ENCODE measurements at places on chromosomes 12 and 14.

DNA sequence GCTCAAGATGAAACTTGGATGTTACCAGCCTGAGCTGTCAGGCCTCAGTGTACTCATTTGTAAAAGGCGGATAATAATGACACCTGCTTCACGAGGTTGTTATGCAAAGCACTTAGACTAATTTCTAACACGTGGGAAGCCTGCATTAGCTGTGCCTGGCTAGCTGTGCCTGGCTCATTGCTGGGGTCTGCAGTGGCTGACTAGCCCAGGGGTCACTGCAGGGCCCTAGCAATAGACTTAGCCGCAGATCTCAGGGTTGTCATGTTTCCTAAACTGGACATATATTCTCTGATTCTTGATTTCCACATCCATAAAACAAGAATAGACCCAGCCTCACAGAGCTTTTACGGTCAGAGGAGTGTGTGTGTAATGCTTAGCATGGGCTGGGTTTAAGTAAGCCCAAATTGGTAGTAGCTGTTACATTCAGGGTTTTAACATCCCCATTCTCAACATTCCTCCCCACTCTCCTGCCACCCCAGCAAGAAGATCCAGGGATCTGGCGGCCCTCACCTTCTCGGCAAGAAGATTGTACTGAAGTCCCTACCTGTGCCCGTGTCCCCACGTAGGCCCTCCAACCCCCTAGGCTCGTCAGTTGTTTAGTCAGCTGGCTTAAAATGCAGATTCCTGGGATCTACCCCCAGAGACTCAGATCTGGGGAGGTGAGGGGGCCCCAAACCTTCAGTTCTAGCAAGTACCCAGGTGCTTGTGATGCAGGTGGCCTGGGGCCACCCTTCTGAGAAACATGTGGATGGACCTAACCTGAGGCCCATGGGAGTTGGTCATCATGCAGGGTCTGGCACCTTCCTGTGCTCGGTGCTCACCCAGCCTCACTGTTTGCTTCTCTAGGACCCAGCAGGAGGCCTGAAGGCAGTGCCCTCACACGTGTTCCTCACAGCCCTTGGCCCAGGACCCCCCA is 8.6 kb downstream of the NR4A1 start:
- DNase-seq: no peak

- DNase-seq: no peak
Measured at GRCh38 chr14:37583358-37584210, 11.5 kb downstream of the FOXA1 start.

- DNase-seq: no peak
Measured at GRCh38 chr14:94029265-94029664, 3.1 kb downstream of the OTUB2 start.

- peak; percentile 10 for DNase-seq
Measured at GRCh38 chr14:78399316-78399889, 229.2 kb downstream of the NRXN3 start.

GRCh38 chr12:121796855-121797751 is 3.6 kb upstream of the RHOF start:
- DNase-seq: peak; percentile 87

GRCh38 chr12:43345023-43345422 is 207.0 kb downstream of the ADAMTS20 start:
- no peak for DNase-seq

- no peak for DNase-seq
Measured at GRCh38 chr14:91272341-91273272, 28.1 kb upstream of the GPR68 start.

DNA sequence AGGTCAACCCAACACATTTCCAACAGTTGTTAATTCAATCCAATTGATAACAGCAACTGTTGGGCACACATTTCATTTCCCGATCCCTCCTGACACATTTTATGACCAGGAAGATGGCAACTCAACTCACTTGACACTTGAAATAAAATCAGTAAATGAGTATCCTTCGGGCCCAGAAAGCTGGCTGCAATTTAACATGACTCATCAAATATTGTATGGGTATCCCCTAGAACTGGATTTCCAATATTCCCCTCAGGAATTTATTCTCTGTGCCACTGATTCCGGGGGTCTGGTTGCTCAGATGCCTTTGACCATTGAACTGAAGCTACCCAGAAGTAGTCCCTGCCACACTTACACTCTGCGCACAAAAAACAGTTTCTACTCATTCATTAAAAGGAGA is 42.1 kb downstream of the INTS13 start:
- DNase-seq: peak; percentile 16

DNA sequence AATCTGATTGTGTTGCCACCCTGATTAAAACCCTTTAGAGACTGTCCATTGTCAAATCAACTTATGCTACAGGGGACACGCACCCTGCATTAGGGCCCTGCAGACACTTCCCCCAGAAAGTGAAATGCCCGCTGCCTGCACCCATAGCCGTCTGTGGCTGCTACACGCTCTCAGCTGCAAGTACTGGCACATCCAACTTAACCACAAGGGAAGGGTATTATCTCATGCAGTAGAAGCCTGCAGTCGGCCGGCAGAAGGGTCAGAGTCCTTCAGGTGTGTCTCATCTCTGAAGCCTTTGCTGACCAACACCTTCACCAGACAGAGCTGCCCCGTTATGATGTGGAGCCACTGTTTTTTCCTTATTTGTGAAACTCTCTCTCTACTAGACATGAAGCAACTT is 20.8 kb downstream of the CFAP251 start:
- DNase-seq: no peak

- DNase-seq: peak; percentile 29
Measured at GRCh38 chr14:62301080-62301479, 538.9 kb downstream of the SNAPC1 start.

- DNase-seq: peak; percentile 18
Measured at GRCh38 chr14:100586403-100587085, 673 bp downstream of the BEGAIN start.

- DNase-seq: no peak
Measured at GRCh38 chr14:100906420-100906819, 2.9 kb upstream of the RTL1 start.

- DNase-seq: no peak
Measured at GRCh38 chr12:110669193-110669502, 19.8 kb downstream of the HVCN1 start.

DNA sequence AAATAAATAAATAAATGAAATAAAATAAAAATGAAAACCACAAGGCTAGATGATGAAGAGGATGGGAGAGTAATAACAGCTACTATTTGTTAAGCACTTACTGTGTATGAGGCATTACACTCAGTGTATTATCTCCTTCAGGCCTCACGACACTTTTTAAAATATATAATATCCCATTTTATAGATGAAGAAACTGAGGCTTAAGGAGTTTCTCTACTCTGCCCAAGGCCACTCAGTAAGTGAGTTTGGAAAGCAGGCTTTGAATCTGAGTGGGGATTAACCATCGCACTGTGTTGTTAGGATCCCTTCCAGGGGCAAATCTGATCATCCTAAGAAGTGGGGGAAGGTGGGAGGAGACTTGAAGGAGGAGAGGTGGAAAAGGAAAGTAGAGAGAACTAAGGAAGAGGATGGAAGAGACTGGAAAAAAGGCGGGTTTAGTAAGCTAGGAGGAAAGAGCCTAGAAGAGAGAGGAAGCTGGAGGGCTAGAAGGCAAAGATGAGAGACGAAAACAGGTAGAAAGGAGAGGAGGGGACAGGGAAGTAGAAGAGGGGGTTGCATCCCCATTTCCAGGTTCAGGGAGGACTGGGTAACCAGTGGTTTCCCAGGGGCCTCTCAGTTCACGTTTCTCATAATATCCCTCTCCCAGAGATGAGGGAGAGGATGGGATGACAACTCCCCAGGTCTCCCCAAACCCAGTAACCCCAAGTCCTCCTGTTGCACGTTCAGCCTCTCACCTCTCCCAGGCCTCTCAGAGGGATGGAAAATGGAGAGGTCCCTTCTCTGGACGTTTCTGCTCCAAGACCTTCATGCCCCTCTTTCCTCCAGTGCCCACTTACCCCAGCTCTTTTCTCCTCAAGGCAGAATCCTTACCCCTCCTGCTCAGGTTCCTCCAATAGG is 1.7 kb downstream of the STAT6 start:
- DNase-seq: no peak

GRCh38 chr12:51744235-51744634 is 104.3 kb downstream of the FIGNL2 start:
- no peak for DNase-seq

DNA sequence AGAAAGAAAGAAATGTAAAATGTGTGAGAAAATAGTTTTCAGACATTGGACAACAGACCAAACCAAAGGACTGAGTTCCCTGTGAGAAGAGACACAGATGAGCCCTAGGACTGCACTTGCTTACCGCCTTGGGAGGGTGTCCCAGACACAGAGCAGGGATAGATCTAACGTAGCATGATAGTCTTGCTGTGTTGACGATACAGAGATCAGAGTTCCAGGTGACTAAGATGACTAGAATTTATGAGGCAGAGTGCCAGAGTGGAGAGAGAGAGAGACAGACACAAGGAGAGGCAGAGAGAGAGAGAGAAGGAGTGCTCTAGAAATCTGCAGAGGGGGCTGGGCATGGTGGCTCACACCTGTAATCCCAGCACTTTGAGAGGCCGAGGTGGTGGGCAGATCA is 148.2 kb upstream of the LMNTD1 start:
- DNase-seq: peak; percentile 96

GRCh38 chr12:120455302-120455701 is 9.1 kb downstream of the GATC start:
- no peak for DNase-seq

GRCh38 chr14:103520657-103521437 is 1.8 kb downstream of the CKB start:
- DNase-seq: peak; percentile 46

DNA sequence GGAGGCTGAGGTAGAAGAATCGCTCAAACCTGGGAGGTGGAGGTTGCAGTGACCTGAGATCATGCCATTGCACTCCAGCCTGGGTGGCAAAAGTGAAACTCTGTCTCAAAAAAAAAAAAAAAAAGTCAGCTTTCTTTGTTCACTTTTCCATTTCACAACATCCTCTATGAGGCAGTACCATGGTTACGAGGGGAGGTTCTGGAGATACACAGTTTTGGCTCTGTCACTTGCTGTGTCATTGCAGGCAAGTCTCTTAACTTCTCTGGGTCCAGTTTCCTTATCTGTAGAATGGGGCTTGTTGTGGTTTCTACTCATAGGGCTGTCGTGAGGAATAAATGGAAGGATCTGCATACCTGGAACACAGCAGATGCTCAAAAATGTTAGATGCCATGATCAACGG is 75.6 kb upstream of the SLC24A4 start:
- DNase-seq: no peak

DNA sequence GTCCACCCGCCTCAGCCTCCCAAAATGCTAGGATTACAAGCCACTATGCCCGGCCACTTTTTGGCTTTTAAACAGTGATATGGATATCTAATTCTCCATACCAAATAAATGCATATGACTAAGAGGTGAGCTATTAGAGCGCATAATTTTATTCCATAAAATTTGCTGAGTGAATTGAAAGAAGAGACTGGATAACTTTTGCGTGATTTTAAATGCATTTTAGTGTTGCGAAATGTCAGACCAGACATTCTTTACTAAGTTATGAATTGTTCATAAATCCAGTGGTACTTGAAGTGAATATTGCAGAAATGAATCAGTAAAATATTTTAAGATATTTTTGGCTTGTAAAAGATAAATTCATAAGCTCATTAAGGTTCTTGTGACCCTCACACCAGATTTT is 50.9 kb upstream of the DIP2B start:
- peak; percentile 76 for DNase-seq

DNA sequence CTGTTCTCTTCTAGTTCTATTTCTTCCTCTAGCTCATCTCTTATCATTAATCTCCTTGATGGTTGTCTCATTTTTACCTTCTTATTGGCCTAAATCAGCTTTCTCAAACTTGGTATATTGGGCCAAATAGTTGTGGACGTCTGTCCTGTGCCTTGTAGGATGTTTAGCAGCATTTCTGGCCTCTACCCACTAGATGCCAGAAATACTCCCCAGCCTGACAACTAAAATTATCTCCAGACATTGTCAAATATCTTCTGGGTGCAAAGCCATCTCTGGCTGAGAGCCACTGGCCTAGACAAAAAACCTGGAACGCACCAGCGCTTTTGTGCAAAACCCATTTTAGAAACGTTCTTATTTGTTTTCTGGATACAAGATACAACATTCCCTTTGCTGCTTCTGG is 38.8 kb upstream of the LRRC10 start:
- DNase-seq: no peak

DNA sequence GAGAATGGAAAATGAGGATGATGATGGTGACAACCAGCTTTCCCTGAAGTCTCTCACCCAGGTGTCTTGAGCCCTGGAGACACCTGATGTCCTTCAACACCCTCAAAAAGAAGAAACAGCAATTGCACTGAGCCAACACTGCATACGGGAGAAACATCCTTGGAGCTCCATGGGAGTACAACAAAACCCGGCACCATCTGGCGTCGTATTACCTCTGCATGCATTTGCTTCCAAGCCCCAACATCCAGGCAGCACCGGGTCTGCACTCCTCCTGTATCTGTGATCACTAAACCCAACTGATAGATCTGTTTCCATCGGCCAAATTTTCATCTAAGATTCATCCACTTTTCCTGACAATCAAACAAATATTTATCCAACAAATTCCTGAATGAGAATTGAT is 249.9 kb downstream of the DPF3 start:
- no peak for DNase-seq

- peak; percentile 79 for DNase-seq
Measured at GRCh38 chr12:109428037-109428629, 49.0 kb downstream of the KCTD10 start.

DNA sequence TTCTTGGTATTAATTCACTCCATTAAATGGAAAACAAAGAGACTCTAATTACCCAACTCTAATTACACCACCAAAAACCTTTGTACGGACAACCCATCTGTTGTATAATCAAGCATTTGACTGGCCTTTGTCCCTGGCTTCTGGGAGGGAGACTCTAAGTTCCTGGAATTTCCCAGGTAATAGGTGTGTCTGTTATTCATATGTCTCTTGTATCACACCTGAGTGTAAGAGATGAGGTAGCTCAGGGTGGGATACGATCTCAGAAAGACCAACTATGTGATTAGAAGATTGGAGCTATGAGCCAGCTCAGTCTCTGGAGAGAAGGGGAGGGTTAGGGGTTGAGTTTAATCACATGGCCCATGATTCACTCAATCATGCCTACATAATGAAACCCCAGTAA is 94.7 kb upstream of the PLXNC1 start:
- no peak for DNase-seq

DNA sequence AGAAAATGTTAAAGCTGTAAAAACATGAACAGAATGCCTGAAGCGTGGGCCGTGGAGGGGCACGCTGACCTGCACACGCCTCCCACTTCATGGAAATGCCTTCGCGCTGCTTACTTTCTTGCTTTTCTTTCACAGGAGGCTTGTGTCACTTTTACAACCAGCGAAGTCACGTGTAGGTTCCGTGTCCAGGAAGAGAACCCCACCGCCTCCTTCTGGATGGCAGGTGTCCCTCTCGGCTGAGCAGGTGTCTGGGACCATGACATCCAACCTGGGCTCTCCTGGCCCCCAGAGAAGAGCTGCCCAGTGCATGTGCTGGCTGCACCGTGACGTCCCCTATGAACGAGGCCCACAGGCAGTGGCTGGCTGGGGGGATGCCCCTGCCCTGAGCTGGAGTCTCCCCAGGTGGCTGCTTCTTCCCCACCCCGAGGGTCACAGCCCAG is 345.0 kb upstream of the SFSWAP start:
- DNase-seq: no peak
